ENCODE measurements at places on chromosomes 7 and 10.

DNA sequence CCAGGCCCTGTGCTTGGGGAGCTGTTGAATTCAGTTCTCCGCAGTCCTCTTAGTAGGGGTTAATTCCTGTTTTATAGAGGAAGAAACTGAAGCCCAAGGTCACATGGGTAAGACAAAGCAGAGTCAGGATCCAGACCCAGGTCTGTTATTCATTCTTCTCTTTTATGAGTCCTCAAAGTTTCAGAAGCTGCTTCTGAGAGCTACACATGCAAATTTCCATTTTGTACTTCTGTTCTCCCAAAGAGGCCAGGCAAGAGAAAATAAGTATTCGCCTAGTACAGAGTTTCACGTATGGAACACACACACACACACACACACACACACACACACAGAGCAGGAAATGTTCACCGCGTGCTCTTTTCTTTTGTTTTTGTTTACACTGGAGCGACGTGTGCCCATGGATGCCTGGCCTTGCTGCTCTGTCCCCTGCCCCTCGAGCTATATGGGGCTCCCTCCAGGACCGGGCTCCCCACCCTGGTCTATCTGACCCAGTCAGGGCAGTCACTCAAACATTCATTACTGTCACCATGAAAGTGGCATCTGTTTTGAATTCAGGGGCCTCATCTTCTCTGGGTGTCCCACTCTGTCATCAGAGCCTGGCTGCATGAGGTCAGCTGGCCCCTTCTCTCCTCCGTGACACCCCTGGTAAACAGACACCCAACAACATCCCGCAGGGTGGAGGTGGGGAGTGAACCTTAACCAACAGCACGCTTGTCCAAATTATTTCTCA lies 84.4 kb downstream of the TNS3 start:
- DNase-seq, result no peak

DNA sequence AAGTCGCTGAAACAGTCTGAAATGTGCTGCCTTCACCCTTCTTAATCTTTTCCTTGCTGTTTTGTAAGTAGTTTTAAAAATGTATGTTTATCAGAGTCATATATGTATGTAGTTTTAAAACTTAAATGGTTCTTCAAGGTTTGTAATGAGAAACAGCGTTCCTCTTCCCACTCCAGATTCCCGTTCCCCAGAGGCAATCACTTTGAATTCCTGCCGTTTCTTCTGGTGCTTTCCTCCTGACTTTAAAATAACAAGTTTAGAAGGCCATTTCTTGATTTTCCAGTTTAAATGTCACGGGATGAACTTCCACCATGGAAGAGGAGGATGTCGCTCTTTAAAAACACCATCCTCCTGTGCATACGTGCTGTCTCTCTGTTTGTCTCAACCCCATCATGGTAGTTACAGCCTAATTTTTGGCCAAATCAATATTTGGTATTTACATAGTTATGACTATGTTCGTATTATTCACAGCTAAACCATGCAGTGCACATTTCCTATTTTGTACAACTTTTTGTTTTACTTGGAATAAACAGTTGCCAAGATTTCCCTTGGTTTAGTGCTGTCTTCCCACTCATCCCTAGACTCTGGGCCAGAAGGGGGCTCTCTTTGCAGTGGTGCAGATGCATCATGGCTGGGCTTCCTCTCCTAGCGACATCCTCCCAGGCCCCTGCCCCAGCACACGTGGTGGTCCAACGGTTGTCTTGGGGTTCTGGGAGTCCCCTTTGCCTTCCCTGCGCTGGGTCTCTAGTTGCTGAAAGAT lies 151.4 kb downstream of the PTPN20 start:
- no peak for DNase-seq

GRCh38 chr10:77861366-77861765 lies 65.2 kb downstream of the DLG5 start:
- DNase-seq, result no peak

- no peak for DNase-seq
These were observed 180.0 kb upstream of the AHR start for GRCh38 chr7:17118412-17118811.

DNA sequence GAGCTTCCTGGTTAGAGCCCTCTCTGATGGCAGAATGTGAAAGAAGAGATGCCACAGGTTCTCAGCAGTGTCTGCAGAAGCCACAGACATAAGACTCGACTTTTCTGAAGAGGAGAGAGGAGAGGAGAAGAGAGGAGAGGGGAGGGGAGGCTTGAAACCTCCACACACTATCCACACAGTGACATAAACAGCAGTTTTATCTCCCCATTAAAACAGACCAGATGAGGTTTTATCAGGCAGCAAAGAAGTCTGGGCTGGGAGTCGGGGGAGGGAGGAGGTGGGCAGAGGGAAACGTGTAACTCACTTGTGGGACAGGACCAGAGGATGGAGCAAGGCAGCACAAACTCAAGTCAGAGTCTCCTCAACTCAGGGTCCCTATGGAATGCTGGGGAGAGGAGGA lies 76.5 kb downstream of the XPNPEP1 start:
- no peak for DNase-seq

- DNase-seq, result no peak
These were observed 54.3 kb downstream of the BMS1 start for GRCh38 chr10:42836771-42837468.

DNA sequence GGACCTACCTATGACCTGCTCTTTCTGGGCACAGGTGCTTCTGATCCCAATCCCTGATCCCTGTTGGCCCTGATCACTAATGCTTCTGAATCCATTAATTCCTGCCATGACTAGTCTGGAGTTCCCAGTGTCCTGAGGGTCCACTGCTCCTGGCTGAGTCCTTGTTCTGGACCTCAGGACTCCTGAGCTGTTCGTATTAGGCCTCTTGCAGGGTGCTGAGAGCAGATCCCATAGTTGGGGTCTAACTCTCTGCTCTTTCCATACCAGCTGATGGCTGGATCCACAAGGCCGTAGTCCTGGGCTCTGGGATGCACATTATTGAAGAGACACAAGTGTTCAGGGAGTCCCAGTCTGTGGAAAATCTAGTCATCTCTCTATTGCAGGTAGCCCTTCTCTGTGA lies 7.0 kb downstream of the MRPL43 start:
- DNase-seq, result no peak

GRCh38 chr10:58747687-58748086 lies 235.0 kb downstream of the BICC1 start:
- DNase-seq, result no peak

GRCh38 chr10:30002426-30003266 lies 56.7 kb downstream of the JCAD start:
- DNase-seq, result peak; percentile 51

Measured in stimulated activated CD8-positive, alpha-beta memory T cell treated with anti-CD3 and anti-CD28 coated beads, Interleukin-2, amount 100 ng/mL, for 48 hours (primary cell).